ENCODE measurements at places on chromosomes 12 and 14.

- no peak for DNase-seq
Observed at GRCh38 chr12:45987340-45987727, 3.0 kb downstream of the SCAF11 start.

- no peak for DNase-seq
Observed at GRCh38 chr12:19576506-19577280, 137.4 kb downstream of the AEBP2 start.

DNA sequence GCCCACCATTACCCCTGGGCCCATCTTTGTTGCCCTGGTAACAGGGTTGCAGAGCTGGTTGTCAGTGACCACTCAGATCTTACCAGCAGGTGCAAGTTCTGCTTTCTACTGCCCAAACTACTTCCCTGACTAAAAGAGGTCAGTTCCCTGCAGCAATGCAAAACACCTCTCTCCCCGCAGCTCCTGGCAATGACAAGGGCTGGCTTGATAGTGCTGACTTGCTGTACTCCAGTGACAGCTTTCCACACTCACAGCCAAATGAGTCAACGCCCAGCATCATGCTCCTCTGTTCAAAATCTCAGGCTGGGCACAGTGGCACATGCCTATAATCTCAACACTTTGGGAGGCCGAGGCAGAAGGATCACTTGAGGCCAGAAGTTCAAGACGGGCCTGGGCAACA, 90.6 kb downstream of the CIT start:
- DNase-seq: no peak

GRCh38 chr14:100585448-100586152, 1.6 kb downstream of the BEGAIN start:
- peak; percentile 67 for DNase-seq

DNA sequence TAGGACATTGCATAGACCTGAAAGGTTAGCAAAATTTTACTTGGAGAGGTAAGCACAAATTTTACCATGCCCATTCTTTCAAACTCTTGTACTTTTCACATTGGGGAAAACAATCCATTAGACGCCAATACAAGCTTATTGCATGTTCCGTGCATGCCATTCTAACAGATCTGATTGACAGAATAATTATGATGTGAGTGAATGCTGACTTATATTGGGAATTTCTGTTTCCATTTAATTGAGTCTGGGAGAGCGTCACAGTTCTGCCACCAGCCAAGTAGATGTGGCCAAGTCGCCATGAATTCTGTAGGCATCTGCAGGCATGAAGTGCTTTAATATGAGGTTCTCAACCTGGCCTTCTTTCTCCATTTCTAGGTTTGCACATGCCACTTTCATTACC, 1097.4 kb downstream of the VRK1 start:
- no peak for DNase-seq

- peak; percentile 21 for DNase-seq
Observed at GRCh38 chr14:79333198-79333546, 878.1 kb downstream of the DIO2 start.

DNA sequence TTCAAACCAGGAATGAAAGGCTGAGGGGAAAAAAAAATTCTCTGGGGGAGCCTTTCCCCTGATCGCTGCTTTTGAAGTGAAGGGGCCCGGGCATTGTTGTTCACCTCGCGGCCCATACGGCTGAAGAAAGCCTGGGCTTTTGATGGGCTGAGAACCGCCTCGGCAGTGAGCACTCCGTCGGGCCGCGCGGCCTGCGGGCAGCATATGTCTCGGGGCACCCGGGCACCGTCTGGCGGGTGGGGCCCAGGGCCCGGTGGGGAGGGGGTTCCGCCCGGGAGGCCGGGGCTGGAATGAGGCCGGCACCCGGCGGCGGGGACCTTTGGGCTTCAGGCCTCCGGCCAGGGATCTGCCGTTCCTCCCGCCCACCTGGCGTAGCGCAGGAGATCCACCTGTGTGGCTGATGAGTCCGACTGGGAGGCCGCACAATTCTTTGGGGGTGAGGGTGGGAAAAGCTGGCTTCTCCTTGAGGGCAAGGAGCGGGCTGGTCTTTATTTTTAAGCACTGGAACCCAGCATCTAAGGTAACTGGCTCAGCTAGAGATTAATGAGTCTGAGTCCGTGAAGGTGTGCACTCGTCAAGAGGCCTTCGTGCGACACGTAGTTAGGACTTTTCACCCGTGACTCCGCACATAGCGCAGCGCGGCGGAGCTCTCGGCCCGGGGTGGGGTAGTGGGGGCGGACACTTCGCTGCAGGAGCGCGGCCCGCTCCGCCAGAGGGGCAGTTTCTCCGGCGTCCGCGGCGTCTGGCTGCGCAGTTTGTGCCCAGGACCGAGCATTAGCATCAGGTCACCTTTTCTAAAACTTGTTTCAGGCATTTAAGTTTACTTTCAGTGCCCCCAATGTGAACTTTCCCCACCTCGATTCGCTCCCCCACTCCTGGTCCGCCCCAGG, 10.6 kb downstream of the FOXA1 start:
- peak; percentile 93 for DNase-seq

GRCh38 chr12:34124608-34125007, 102.3 kb downstream of the ALG10 start:
- DNase-seq: no peak

DNA sequence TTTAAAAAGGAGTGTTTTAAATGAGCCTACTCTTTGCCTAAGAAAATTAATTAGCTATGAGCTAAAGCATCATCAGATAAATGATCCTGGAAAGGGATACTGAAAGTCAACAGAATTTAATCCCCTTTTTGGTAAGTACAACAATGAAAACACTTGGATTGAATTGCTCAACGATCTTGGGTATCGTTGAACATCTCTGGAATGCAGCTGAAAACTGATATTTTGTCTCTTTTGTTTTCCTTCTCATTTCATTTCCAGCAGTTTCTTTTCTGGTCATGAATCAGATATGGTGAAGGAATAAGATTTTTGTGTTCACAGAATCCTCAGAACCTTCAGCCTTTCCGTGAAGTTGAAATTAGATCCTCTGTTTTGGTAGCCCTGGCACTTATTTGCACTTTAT, 771.2 kb downstream of the FSCB start:
- no peak for DNase-seq

DNA sequence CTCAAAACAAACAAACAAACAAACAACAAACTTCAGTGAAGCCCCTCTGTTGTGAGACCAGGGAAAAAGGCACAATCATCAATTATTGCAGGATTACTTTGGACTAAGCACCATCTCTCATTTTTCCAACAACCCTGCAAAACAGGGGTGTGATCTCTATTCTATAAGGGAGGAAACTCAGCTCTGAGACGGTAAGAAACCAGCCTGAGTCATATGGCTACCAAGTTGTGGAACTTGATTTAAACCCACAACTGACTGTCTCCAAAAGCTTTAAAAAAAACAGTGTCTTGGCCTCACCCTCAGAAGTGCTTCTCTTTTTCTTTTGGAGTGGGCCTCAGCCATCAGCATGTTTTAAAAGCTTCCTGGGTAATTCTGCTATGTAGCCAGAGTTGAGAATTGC, 49.8 kb downstream of the RIN3 start:
- DNase-seq: no peak

DNA sequence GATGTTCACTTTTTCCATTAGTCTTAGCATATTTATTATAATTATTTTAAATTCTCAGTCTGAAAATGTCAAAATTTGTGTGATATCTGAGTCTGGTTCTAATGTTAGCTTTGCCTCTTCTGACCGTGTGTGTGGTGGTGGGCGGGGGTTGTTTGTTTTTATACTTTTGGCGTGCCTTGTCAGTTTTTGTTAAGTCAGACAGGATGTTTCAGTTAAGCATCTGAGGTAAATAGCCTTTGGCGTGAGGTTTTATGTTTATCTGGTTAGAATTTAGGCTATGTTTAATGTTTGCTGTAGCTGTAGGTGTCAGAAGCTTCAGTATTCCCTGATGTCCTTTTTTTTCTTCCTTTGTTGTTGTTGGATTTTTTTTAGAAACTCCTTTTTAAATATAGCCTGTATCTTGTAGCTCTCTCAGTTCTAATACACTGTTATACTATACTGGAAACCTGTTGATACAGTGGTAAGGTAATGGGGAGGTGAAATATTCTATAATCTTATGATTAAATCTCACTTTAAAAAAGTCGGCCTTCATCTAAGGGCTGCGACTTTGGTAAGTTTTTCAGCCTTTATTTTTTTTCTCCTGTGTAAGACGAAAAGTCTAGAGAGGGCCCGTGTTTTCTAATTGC, 111.6 kb downstream of the SCAF11 start:
- peak; percentile 16 for DNase-seq

DNA sequence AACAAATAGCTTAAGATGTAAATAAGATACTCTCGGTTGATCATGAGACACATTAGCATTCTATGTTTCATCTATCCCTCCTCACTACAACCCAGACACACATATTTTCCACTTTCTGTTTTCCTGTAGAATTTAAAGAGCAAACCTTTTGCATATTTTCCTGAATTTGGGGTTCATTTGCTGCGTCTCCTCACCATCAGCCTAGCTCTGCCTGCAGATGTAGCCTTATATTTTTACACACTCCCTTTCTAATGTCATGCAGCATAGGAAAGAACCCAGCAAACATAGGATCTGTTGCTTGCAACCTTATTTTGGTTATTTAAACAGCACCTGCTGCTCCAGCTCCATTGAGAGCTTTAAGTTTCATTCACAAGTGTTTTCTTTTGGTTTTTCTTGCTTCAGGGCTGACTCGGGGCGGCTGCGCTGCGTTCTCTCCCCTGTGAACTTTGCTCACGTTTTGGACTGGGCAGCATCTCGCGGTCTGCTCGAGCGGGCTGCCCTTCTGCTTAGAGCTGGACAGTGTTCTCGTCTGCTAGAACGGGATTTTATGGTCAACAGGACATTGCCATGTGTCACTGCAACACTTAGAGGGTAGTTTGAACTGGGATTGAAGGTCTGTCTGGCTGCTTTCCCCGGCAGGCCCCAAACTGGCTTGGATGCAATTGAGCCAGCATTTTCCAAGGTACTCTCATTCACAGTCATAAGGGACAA, 57.8 kb upstream of the VRK1 start:
- peak; percentile 50 for DNase-seq

GRCh38 chr14:57845802-57846531, 19.9 kb downstream of the SLC35F4 start:
- no peak for DNase-seq

GRCh38 chr14:55411426-55412389, at the start of gene ATG14:
Gene ATG14, minus strand, starts transcription at chr14:55411830. Its CDS starts 8 bp downstream, at chr14:55411822.
- peak; percentile 90 for DNase-seq

DNA sequence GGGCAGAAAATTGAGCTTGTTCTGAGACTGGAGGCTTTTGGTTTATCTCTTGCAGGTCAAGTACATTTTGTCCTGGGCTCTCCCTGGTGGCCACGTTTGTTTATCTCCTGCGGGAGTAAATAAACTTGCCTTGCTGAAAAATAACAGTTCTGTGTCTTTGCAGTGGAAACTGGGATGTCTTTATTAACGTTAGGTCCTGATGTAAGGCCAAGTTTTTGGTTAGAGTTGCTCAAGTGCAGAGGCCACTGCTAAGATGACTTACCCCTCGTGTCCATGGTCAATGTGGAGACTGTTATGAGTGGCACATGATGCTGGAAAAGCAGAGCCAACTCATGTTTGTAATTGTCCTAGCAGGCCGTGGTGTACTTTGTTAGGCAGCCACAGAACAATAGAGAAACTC, 3.8 kb downstream of the PTPN11 start:
- DNase-seq: no peak

DNA sequence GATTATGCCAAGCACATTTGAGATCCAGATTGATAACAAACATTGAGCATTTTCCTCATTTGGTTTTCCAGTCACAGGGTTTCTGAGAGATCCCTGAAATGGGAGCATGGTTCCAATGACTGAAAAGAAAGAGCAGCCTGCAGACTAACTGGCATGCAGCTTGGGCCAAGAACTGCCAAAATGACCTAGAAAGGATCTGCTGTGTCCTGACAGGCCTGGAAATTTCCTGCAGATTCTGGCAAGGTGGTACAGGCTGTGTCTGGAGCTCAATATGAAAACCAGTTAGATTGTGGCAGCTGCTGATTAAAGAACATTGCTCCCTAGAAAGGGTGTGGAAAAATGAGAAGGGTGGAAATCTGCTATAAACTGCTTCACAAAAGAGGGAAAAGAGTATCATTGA, 417.3 kb downstream of the IPO8 start:
- no peak for DNase-seq

DNA sequence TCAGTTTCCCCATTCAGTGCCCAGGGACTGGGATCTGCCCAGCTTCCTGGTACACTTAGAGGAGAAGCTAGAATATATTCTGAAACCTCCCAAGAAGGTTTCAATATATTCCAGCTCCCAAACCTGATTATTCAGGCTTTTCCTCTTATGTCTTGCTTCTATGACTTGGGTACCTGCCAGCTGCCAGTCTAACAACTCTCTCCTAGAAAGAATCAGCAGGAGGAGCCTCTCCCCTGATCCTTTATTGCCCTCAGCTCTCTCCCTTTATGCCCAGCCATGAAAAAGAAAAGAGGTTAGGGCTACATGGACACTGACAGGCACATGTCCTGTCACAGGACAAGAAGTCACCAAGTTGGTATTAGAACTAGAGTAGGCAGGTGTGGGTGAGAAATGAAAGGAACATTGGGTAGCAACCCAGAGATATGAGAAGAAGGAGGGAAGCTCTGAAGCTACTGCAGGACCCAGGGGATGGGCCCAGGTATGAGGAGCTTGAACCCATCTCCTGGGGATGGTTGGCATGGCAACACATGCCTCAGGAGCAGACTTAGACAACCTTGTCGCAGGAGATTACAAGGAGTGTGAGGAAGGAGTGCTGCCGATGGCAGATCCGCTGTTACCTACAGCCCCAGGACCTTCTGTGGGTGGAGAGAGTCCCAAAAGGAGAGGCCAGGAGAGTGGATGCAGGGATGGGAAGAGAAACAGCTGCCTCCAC, 2.0 kb upstream of the CACNB3 start:
- DNase-seq: no peak

GRCh38 chr12:64194333-64195149, 27.6 kb downstream of the KICS2 start:
- DNase-seq: no peak

GRCh38 chr14:70658899-70659298, 17.2 kb downstream of the TTC9 start:
- no peak for DNase-seq

DNA sequence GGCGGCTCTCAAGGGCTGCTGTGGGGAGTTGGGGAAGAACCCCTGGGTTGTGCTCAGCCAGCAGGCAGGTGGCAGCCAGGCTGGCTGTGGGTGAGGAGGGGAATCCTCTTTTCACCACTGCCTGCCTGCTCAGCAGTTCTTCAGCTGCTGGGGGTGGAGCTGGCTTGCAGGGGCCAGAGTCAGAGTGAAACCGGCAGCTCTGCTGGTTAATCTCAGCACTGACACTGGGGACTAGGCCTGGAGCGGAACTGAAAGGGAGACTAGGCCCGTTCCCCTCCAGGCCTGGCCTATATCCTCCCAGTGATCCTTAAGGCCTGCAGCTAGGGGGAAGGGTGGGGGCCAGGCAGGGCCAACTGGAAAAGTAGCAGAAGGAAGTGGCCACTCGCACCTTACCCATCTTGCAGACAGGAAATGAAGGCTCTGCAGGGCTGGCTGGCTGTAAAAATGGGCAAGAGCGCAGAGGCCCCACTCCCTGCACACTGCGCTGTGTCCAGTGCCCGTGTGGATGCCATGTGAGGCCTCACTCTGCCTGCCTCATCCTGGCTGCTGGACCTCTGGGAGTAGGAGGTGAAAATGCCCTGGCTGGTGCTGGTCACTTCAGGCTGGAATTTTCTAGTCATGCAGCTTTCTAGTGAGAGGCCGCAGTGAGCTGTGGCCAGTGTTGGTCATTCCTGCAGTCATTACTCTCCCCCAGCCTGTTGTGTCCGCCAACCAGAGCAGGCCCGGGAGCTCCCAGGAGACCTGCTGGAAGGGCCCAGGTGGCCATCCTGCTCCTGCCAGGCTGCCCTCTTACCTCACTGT, 39.4 kb downstream of the SH2B3 start:
- no peak for DNase-seq

- DNase-seq: no peak
Observed at GRCh38 chr14:103916636-103917262, 11.5 kb upstream of the TDRD9 start.

GRCh38 chr12:56596815-56597214, 33.3 kb downstream of the BAZ2A start:
- no peak for DNase-seq
